ENCODE measurements at places on chromosomes 11 and 22.
A peak's percentile ranks its signal among the peaks of the same experiment; 100 is the strongest.

- peak; percentile 89 for DNase-seq
Observed at GRCh38 chr11:75557666-75558494, 4.2 kb upstream of the SERPINH1 start.

DNA sequence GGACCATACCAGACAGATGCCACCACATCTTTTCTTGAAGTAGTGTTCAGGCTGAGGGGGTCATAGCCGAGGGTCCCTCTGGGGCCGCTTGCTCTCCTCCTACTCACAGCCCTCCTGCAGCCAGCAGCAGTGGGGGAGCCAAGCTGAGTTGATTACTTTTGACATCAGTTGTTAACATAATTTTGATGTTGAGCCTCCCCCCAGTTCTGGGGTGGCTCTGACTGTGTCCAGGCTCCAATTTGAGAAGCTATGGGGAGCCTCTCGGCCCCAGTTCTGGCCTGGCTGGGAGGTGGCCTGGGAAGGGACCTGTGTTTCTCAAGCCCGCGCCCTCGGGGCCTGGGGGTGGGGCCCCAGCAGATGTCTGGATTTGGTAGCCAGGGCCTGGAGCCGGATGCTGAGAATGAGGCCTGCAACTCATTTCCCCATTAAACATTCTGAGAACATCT lies 47.9 kb downstream of the KCNQ1OT1 start:
- DNase-seq = no peak

GRCh38 chr22:29190918-29191317 lies 14.8 kb upstream of the EMID1 start:
- DNase-seq = peak; percentile 28

DNA sequence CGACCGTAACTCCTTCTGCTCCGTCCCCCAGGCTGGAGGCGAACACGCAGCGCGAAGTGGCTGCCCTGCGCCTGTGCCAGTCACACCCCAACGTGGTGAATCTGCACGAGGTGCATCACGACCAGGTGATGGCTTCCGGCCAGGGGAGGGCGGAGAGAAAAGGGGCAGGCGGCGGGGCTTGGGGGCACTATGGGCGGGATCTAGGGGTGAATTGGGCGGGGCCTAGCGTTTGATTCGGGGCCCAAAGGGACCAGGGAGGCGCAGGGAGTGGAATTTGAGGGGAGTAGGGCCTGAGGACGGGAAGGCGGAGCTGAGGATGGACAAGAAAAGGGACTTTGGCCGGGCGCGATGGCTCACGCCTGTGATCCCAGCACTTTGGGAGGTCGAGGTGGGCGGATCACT lies 9.7 kb downstream of the RPS6KA4 start:
- DNase-seq = no peak

GRCh38 chr22:33922349-33922681 lies 2.0 kb upstream of the LARGE1 start:
- peak; percentile 80 for DNase-seq

- DNase-seq = no peak
Observed at GRCh38 chr11:126561327-126561893, 205.9 kb downstream of the ST3GAL4 start.

DNA sequence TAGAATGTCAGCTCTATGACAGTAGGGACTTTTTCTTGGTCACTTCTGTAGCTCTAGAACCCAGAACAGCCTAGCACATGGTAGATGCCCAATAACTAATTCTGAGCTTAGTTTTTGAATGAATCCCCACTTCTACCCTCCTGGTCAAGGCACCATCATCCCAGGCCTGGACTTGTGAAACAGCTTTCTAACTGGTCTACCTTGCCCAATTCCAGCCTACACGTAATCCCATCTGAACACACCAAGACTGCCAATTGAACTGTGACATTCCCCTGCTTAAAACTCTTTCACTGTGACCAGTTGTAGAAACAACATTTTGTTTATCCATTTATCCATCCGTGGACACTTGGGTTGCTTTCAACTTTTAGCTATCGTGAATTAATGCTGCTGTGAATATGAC lies 6.1 kb upstream of the FOLR3 start:
- no peak for DNase-seq

DNA sequence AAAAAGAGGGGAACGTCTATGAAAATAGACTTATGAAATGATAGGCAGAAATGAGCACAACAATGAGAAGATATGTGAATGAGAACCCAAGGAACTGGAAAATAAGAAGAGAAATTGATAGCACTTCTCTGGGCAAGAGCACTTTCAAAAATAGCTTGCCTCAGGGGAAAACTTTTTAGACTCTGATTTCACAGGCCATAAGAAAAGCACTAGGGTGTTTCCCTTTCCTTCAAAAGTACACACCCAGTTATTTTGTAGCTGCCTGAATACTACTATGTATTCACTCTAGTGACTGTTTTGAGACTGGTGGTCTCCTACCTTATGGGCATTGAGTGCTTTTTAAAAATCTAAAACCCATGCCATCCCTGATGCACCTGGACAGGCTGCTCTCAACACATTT lies 172.3 kb upstream of the SOX6 start:
- no peak for DNase-seq

- no peak for DNase-seq
Observed at GRCh38 chr22:22916215-22916951, 28.8 kb downstream of the IGLL5 start.

- no peak for DNase-seq
Observed at GRCh38 chr11:132052342-132052741, 681.9 kb downstream of the NTM start.

DNA sequence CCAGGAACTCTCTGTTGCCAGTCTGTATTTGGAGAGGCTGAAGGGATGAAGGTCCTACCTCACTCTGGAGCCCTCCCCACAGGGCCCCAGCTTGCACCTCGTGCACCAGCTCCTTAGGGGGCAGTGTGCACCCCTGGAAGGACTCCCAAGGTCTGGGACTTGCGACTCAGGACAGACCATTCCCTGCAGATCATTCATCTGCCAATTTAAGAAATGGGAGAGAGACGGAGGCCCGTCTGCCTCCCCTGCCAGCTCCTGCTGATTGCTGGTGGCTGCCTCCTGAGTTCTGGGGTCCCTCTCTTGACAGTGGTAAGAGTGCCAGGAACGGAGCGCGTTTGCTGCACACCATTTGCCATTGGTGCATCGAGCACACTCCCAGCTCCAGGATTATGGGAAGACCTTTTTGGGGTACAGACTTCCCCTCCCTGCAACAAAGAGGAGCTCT lies 27.4 kb upstream of the MALAT1 start:
- peak; percentile 95 for DNase-seq

Data from sigmoid colon (tissue), 7 donors.